ENCODE measurements at places on chromosomes 7 and 10. TPM values are rescaled to one million over a fixed set of nuclear protein-coding genes. Genes with fewer than 3 reads are reported as not detected.

The PPP1R9A gene
- 27.5 TPM for total RNA-seq

DNA sequence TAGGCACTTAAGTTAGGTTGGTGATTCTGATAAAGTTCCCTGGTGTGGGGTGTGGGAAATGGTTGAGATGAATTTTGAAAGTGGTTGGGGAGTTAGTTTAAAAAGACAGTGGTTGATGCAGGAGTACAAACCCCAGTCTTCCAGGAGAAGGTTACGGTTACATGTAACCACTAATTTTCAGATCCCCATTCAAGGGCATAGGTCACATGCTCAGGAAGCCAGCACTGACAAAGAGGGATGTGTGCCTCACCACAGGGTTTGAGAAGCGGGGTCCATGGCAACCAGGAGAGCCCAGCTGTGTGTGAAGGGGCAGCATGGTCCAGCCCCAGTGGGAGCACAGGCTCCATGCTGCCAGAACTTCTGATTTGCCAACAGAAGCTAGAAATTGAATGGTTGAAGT is 144.2 kb downstream of the MDFIC start:
- DNase-seq, result no peak

GRCh38 chr7:84387595-84387994 is 193.0 kb upstream of the SEMA3A start:
- no peak for DNase-seq

DNA sequence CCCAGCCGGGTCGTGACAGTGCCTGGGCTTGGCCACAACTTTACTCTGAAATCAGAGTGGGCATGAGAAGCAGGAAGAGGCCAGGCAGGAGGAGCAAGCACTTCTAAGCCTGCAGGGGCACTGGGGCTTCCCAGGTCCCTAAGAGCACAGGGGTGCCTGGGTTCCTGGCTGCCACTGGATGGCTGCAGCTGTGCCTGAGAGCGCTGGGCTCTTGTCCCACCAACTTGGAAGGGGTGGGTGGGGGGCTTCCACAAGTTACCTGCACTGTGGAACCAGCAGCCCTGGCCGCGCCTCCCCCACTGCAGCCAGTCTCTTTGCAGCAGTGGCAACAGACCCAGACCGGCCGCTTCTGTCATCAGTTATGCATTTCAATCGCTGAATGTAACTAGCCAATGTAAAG is 434.7 kb upstream of the GRM3 start:
- no peak for DNase-seq

The ANK3 gene
- 25.5 TPM for total RNA-seq

DNA sequence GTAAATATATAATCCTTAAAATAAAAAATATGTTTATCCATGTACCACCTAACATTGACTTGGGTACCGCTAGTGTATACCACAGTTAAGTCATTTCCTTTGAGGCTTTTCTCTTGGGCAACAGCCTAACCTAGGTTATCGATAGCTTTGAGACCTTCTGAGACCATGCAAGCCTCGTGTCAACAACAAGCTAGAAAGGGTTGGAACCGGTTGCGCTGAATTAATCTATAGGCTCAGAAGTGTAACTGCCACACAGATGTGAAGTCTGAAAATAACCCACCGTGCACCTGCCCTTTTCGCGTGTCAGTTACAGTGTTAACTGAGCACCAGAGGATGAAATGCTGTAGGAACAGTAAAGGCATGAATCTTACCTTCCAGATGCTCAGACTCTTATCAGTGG is 59.8 kb downstream of the ARID5B start:
- no peak for DNase-seq

DNA sequence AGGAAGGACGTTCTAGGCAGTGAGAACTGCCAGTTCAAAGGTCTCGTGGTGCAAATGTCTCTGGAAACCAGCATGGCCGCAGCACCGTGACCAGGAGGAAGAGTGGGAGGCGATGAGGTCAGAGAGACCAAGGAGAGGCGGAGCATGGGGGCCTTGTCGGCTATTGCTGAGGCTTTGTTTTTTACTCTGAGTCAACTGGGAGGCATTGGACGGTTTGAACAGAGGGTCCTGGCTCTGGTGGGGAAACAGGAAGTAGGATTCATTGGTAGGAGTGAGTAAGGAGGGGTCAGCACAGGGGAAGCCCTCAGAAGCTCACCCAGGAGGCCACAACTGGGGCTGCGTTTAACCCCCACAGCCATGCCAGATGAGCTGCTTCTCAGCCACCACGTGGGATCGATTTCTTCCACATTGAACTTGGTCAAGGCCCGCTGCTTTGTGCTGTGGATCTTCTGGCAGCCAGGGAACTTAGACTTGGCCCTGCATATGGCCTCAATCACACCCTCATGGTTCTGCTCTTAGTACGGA is 22.2 kb upstream of the SH2B2 start:
- no peak for DNase-seq

The ZNF33A gene
- 31.5 TPM for total RNA-seq

- no peak for DNase-seq
These were observed 260.7 kb downstream of the BMPER start for GRCh38 chr7:34165927-34166550.

The GPR85 gene
- total RNA-seq, result 0.46 TPM

DNA sequence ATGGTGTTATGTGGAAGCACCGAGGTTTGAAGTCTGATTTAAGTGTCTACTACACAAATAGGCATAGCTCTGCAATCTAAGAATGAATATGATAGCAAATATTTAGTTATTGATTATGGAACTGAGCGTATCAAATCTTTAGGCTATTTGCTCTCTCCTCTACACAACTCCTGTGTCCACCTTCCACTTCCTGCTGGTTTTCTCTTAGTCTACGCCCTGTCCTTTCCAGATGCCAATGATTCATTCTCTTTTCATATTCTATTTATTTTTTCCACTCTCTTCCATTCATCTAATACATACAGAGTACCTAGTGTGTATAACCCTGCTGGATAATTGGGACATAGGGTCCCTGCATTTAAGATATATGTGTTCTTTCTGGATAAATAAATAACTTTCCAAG is 83.7 kb downstream of the DGKB start:
- no peak for DNase-seq

GRCh38 chr10:24784923-24785322 is 61.2 kb upstream of the ARHGAP21 start:
- no peak for DNase-seq

GRCh38 chr10:75207079-75207856 is 3.3 kb upstream of the VDAC2 start:
- DNase-seq, result no peak

DNA sequence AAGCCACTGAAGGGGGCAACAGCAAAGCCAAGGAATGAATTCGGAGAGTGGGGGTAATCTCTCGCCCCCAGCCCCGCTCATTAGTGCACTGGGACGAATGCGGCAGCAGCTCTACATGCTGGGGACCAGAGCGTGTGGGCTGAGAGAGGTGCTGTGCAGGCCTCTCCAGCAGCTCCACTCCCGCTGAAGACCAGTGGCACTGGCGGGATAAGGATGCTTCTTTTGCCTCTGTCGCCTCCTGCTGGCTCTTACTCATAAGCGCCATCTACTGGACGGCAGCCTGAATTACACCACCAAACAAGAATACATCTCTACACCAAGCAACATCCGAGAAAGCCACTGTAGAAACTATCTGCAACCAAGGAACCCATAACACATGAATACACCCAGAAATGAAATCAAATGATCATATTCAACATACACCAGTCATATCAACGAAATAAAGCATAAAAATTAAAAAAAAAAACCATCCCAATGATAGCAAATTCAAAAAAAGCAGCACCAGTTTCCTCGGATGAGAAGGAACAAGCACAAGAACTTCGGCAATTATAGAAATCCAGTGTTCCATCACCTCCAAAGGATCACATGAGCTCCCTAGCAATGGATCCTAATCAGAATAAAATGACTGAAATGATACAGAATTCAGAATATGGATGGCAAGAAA is 79.0 kb upstream of the TMEM168 start:
- no peak for DNase-seq

The CYP3A7 gene
- 0.34 TPM for total RNA-seq

- DNase-seq, result no peak
These were observed 309.3 kb downstream of the PAXIP1 start for GRCh38 chr7:154693661-154694060.

- DNase-seq, result no peak
These were observed 7.5 kb downstream of the NRP1 start for GRCh38 chr10:33326933-33327332.

- no peak for DNase-seq
These were observed 146.1 kb upstream of the TMEM196 start for GRCh38 chr7:19919261-19920095.

The FBXO24 gene
- 0.83 TPM for total RNA-seq

DNA sequence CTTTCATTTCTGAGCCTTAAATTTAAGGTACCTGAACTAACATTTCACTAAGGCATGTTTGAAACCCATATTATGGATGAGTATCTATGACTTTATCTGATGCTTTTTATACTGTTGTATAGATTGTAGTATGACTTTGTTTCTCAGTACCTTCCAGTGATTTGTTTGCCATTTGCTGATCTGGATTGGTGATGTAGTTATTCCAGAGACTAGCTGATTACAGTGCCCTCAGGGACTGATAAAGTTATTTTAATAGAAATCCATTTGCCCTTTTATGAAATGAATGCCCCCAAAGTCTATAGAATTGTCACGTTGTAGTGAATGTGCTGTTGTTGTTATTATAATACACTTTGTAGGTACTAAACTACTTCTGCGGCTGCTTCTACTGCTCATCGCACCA is 385.4 kb upstream of the LRGUK start:
- DNase-seq, result no peak

- no peak for DNase-seq
These were observed 59.1 kb downstream of the ANKRD26 start for GRCh38 chr10:27041196-27041595.

The LEP gene
- total RNA-seq, result not detected

- no peak for DNase-seq
These were observed 1345.1 kb downstream of the XPNPEP1 start for GRCh38 chr10:108578258-108578657.

The ARID5B gene
- total RNA-seq, result 48.0 TPM

The PRTFDC1 gene
- 3.0 TPM for total RNA-seq

DNA sequence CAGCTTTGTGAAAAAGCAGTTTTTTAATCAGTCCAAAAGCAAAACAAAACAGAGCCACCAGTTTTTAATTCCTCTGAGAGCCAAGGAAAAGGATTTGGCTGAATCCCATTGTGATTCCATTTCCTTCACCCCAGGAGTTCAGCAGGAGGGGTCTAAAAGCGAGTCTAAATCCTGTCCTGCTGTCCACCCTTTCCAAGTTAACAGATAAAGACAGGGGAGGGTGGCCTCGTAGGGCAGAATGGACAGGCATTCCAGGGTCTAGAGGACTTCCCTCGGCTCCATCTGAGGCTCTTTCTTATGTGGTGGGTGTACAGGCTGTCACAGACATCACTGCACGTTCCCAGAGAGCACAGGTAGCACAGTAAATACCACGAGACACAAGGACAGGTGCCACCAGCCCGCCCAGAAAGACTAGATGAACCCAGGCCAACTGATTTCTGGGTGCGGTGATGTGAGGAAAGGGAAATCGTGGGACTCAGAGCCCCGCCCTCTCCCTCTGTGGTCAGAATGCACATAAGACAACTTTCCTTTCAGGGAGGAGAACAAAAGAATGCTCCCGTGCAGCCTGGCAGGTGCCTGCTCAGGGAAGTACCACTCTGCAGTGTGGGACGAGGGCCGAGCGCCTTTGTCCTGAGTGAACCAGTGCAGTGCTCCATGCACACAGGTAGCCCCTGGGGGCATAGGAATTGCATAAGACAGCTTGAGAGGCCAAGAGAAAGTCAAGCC is 119.7 kb downstream of the ABLIM1 start:
- no peak for DNase-seq

GRCh38 chr10:129169115-129169514 is 297.9 kb upstream of the MGMT start:
- DNase-seq, result peak; percentile 70

The RBM20 gene
- 7.7 TPM for total RNA-seq

DNA sequence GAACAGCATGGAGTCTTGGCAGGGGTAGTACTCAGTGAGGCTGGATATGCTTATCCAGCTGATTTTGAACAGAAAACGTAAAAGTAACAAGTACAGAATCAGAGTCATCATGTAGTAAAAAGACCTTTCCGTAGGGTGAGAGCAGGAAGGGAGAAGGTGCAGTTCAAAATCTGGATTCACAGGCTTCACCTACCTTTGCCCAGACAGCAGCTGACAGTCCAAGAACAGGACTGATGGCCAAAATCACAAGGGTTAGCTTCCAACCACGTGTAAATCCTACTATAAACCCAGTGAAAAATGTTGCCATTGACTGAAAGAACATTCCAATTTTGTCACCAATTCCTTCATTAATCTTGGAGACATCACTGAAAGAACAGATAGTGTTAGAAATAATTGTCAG is 34.8 kb downstream of the ABCB1 start:
- no peak for DNase-seq

DNA sequence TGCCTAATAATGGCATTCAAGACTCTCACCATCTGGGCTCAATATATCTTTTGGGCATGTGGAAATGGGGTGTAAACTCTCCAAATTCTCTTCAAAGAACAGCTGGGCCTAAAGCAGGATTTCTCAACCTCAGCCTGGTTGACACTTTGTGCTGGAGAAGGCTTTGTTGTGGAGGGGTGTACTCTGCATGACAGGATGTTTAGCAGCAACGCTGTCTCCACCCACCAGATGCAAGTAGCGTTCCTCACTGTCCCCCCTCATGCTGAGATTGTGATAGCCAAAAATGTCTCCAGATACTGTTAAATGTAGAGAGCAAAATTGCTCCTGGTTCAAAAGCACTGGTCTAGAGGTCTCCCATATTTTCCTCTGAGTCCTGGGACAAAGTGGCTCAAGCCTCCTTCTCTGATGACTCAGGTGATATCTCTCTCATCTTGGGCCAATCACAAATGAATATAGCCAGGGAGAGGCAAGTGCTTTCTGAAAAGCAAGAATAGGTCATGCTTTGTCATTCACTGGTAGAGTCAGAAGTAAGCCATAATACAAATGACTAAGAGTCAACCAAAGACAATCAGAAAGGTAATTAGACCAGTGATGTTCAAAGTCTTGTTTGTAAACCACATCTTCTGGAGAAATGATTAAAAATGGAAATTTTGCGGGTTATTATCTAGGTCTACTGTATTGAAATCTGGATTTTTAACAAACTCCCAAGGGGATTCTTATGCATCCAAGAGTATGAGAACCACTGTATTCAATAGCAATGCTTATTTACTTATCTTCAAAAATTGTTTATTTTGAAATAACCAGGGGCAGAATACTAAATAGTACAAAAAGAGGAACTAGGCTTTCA is 330.8 kb downstream of the PTEN start:
- no peak for DNase-seq

DNA sequence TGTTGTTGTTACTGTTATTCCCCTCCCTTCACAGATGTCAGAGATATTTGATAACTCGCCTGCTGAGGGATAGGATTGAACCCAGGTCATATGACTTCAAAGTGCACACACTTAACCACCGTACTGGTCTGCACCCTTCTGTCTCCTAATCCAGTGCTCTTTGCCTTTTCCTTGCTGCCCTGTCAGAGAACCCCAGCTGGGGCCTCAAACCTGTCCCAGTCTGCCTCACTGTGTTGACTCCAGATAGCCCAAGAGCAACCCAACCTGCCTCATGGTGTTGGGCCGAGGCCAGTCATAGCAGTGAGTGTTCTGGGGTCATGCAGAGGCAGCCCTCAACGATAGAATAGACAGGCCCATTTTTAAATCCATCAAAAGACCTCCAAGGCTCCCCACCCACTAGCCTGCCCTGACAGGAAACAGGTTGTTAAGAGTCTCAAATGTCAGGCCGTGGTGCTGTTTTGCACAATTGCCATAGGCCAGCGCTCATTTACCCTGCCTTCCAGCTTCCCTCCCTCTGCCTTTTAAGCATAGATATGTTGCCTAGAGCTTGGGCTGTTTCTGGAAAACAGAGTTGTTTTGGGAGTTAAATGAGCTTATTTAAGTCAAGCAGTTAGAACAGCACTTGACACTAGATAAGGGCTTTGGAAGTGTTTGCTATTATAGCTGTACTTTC is 37.0 kb upstream of the PDCD4 start:
- DNase-seq, result no peak

The CPVL gene
- total RNA-seq, result 13.1 TPM

GRCh38 chr10:4352414-4352961 is 473.5 kb upstream of the AKR1E2 start:
- no peak for DNase-seq
